ENCODE measurements at places on chromosomes 6 and 20.

- DNase-seq: peak; percentile 48
Observed at GRCh38 chr6:168370310-168370991, 50.9 kb upstream of the DACT2 start.

GRCh38 chr6:71250099-71250602 lies 38.5 kb upstream of the OGFRL1 start:
- no peak for DNase-seq

DNA sequence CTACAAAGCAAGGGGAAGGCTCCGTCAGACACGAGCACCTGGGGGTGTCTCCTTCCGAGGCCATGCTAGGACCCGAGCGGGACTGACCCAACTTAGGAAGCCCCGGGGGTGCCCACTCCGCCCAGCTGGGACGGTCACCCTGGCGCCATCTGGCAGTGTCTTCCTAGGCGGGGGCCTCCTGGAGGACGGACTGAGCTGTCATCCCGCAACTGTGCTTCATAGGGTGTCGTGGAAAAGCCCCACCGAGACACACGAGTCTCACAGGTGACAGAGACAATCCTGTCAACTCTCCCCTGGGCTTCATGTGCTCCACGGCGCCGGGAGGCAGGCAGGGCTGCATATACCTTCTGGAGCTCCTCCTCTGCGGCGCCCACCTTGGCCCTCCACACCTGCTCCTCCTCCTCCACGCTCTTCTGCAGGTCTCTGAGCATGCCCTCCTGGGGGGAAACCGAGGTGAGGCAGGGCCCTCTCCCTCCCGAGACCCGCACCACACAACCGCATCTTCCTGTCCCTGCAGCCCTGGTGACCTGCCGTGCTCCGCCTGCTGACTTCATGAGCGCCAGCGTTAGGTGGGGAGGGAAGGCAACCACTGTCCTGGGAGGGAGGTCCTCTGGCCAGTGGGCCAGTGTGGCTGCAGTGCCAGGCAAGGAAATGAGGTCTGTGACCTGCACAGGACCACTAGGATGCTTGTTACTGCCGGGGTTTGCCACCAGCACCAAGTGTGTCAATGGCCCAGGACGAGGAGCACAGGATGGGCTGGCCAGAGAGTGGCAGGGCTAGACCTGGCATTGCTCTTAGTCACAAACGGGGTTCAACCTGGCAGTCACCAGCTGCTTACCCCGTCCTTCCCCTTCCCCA lies 50.7 kb downstream of the DSTN start:
- DNase-seq: no peak

GRCh38 chr6:70841112-70841511 lies 115.7 kb downstream of the B3GAT2 start:
- no peak for DNase-seq

DNA sequence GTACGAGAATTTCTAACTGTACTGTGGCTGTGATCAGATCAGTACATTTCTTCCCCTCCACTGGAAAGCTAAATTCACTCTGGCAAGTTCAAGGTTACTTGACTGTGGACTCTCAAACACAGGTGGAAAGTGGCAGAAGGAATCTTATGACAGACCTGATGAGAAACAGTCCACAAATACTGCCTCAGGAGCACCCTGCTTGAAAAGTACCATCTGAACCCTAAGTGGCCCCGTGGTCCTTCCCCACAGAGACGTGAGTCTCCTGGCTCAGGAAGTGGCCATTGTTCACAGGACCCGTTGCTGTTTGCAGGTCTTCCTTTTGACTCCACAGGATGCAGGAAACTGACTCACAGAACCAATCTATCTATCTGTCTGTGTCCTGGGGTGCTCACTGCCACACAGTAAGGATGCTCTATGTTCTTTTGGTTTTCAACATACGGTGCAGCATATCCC lies 47.5 kb upstream of the NHSL1 start:
- no peak for DNase-seq

GRCh38 chr20:63076421-63076820 lies 69.7 kb upstream of the BHLHE23 start:
- DNase-seq: no peak

DNA sequence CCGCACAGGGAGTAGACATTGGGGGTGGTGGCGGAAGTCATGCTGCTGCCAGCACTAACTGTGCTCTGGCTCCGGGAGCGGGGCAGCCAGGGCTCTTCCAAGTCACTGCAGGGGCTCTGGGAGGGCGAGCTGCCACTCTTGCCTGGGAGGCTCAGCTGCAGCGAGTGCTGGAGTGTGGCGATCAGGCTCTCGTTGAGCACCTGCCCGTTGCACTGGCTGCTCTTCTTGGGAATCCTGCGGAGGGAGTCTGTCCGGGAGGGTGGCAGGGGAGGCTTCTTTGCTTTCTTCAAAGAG lies 28.0 kb downstream of the HEBP2 start:
- no peak for DNase-seq

DNA sequence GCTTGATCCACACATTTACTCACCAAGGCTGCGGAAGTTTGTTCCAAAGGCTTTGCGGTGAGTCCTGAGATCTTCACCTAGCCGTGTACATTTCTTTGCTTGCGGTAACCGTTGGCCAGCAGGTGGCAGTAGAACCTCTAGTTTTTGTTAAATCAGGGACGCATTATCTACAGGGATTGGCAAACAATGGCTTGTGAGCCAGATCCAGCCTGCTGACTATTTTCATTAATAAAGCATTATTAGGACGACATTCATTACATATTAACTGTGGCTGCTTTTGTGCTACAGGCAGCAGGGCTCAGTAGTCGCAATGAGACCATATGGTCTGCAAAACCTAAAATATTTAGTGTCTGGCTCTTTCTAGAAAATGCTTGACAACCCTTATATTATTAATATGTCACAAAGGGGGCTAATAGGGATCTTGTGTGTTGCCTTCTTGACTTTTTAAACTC lies 174.1 kb downstream of the DOK5 start:
- peak; percentile 58 for DNase-seq

- DNase-seq: no peak
Observed at GRCh38 chr6:134176264-134176975, 124.0 kb upstream of the SLC2A12 start.

DNA sequence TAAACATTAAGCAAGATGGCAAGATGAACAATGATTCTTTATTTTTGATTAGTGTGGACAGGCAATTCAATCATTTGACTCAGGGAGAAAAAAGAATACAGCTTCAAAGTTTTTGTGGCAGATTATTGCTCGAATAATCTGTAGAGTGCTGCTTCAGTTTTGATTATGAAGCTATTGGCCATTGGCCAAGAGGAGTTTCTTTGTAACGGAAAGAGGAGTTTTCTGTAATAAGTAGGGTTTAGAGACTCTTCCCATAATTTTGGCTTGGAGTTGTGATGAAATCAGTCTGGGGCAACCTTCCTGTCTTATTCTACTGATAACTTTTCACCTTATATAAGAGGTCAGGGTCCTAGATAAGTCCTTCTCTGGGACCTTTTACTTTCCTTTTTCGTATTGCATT lies 256.7 kb upstream of the RAB32 start:
- no peak for DNase-seq

- no peak for DNase-seq
Observed at GRCh38 chr20:2224368-2224639, 71.5 kb upstream of the TGM3 start.

- no peak for DNase-seq
Observed at GRCh38 chr6:129140526-129140925, 257.6 kb downstream of the LAMA2 start.

DNA sequence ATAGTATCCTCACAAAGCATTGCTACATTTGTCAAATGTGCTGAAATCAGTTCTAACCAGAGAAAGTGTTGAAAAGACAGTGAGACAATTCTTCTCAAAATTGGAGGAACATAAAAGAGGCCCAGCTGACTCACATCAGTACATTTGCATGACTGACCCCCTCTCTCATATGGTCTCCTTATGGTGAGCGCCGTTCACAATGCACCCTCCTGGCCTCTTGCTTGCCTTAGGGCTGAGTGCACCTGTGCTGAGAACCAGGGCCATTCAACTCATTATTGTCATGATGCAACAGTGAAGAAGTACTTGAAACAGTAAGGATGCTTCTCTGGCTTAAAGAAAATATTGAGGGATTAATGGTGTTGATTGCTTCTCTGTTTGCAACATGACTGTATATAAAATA lies 375.2 kb upstream of the AGPAT4 start:
- DNase-seq: no peak

GRCh38 chr20:63159826-63160640 lies 55.9 kb downstream of the YTHDF1 start:
- DNase-seq: no peak

DNA sequence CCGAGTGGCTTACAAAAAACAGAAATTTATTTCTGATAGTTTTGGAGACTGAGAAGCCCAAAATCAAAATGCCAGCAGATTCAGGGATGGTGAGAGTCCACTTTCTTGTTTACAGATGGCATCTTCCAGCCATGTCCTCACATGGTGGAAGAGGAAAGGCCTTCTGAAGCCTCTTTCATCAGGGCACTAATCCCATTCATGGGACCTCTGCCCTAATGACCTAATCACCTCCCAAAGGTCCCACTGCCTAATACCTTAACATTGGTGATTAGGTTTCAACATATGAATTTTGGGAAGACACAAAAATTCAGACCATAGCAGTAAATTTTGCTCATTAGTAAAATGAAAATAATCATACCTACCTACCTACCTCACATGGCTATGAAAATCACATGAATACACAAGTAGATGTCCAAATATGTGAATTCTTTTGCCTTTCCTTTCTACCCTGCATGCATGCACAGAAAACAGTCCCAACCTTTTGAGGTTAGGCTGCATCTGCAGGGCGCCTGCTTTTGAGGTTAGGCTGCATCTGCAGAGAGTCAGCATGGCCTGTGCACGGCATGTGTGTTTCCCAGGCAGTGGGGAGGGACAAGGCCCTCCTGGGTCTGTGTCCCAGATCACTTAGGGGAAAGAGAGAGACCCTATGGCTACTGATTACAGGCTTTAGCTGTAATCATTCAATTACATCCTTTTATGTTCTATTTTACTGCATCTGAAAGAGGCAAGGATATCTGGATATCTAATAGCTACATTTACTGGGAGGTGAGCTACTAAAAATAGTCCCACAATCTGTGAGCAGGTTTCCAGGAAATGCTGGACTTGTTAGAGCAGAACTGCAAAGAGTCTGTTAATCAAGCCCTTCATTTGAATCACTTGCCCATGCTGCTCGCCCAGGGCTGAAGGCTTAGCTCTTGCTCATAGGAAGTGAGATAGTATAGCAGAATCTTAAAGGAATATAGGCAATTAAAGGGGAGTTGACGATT lies 497.7 kb upstream of the MARCKS start:
- DNase-seq: no peak

DNA sequence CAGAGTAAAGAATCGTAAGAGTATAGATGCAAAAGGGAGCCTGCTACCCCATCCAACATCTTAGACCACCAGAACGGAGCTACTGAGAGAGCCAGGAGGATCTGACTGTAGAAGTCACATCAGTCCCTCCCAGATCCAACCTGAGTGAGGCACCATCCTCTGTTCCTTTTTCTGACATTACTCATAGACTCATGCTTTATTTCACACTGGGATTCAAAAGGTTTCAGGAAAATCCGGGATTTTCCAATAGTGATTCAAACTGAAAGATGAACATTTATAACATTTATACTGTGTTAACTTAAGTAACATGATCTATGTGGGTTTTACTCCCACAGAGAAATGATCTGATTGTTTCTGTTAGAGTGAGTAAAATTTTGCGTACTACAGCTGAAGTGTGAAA lies 868.6 kb upstream of the GJE1 start:
- no peak for DNase-seq

- DNase-seq: no peak
Observed at GRCh38 chr20:9996944-9997343, 37.8 kb upstream of the ANKEF1 start.

DNA sequence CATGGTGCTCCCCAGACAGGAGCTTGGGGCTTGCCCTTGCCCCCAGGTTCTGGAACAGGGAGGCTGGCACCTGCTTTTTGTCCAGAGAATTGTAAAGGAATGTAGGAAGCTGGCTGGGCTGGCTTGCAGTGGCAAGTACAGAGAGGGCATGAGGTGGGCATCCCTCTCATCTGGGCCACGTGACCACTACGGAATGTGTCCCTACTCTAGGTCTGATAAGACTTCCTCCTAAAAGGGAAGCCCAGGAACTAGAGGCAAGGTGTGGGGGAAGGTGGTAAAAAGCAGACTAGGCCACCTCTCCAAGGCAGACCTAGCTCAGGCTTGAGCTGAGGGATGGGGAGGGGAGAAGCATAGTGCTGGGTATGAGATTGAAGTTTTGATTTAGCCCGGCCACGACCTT lies 38.8 kb downstream of the UNC5CL start:
- DNase-seq: no peak

- DNase-seq: no peak
Observed at GRCh38 chr6:131547488-131547887, 25.5 kb upstream of the ARG1 start.

GRCh38 chr6:77341058-77341986 lies 122.0 kb downstream of the HTR1B start:
- no peak for DNase-seq

GRCh38 chr6:163335671-163336545 lies 78.6 kb upstream of the QKI start:
- DNase-seq: no peak

DNA sequence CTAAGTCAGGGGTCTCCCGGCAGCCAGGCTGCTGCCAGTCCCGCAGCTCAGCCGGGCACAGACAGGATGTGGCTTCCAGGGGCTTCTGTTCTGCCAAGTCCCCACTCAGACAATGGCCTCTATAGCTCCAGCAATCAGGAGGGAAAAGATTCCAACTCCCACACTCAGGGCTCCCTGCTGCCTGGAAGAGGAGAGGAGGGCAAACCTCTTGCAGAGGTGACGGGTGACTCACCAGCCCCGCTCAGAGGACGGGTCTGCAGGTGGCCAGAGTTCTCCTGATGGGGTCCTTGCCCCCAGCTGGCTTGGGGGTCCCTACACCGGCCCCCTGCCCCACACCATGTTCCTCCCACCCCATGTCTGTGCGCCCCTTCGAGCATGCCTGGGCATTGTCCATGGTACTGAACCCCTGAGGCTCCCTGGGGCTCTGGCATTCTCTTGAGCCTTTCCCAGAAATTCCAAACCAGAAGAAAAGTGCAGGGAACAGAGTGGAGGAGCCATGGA lies 32.6 kb downstream of the NTSR1 start:
- no peak for DNase-seq

DNA sequence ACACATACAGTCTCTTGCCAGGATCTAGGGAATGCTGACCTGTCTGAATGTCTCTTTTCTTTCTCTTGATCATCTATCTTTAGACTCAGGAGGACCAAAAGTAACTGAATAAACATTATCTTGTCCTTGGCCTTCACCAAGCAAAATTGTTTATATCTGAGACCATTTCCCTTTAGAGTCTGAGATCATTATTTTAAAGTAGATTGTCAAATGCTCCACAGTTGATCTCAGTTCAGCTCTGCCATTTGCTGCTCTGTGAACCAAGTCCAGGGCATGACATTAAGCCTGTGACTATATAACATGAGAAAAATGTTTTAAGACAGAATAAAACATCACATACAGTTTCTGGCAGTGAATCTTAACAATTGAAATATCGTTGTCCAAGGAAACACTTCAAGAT lies 148.3 kb upstream of the NRSN1 start:
- DNase-seq: no peak
